NCI-H510A (cell line): ENCODE measurements at places on chromosomes 7 and 10.

- no peak for DNase-seq
These were observed 243.4 kb upstream of the PPP2R2D start for GRCh38 chr10:131657318-131657984.

GRCh38 chr7:155107126-155107525 is 37.0 kb downstream of the HTR5A start:
- DNase-seq: no peak

- no peak for DNase-seq
These were observed 2.7 kb downstream of the BAG3 start for GRCh38 chr10:119653916-119654315.

DNA sequence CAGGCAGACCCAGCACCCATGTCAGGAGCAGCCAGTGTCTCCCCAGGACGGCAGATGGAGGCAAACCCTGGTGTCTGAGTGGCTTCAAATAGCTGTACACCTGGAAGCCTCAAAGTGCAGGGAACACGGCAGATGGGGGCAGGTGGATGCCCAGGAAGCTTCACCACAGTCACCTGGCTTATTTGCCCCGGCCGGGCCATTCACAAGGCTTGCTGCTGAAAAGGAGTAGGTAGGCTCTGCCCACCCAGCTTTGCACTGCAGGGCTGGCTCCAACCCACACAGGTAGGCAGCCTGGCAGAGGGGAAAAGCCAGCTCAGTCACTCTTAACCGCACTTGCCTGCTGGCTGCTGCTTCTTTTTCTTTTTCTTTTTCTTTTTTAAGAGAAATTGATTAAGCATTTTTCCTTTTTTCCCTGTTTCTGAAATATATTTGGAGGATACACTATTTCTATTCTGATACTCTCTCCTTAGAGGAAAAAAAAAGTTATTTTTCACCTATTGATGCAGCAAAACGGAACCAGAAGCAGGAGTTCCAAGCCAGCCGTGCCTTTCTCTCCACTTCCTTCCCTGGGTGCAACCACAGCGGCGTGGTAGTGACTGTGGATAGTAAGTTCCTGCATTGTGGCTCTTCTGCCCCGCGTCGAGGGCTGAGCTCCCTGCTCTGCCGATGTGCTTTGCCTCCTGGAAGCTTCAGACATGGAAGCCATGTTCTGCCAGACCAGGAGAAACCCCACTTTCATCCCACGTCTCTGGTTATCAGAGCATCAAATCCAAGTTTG is 118.3 kb downstream of the KLF6 start:
- no peak for DNase-seq

DNA sequence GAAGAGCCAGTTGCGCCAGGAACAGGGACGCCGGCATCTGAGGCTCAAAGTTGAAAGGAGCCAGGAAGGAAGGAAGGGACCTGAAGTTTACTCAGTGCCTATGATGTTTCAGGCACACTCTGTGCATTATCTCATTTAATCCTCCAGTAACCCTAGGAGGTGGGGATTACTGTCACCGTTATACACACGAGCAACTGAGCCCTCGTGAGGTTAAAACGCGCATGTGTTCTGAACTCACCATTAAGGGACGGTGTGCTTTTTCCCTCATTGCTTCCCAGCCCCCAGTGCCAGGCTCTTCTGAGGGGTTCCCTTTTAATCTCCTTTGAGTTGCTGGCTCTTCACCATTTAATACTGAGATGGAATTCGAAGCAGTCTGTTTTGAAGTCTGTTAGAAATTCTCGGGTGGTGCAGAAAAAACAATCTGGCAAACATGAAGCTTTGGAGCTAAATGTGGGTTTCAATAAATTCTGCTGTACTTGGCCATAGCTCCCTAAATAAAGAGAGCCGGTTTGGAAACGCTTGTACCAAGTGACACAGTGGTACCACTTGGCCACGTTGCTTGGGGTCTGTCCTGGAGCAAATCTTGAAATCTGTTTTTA is 102.2 kb downstream of the TAX1BP1 start:
- no peak for DNase-seq

DNA sequence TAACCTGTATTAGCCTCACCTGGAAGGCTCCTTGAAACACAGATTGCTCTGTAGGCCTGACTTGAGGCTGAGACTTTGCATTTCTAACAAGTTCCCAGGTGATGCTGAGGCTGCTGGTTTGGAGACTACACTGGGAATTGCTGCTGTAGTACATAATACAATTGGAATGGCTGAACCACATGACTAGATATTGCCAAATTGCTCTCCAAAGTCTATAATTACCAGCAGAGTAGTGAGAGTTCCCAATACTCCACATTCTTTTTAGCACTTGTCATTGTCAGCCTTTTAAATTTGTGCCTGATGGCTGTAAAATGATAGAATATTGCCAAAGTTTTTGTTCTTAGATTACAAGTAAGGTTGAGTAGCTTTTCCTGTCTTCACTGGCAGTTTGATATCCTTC is 39.9 kb downstream of the PLEKHA8 start:
- no peak for DNase-seq

DNA sequence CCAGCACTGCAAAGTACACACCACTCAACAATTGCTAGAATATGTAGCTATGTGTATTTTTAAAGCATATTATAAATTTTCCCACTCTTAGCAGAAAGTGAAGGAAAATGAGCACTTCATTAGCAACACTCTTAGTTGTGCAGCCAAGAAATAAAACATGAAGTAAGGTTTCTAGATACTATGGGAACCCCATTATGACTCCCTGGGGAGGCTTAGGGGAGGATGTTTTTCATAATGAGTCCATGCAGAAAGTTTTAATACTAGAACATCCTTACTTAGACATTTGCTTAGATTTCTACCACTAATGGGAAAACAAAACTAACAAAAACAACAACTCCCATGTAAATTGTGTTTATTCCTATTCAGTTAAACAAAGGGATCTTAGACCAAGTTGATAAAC is 148.4 kb upstream of the HDAC9 start:
- no peak for DNase-seq

- DNase-seq: no peak
These were observed at the start of gene VIM for GRCh38 chr10:17228091-17229015. VIM (plus strand) TSS chr10:17228241; CDS start chr10:17229423, 1,182 bp downstream.

- DNase-seq: no peak
These were observed 1360.6 kb upstream of the LRRTM3 start for GRCh38 chr10:65565246-65565645.

DNA sequence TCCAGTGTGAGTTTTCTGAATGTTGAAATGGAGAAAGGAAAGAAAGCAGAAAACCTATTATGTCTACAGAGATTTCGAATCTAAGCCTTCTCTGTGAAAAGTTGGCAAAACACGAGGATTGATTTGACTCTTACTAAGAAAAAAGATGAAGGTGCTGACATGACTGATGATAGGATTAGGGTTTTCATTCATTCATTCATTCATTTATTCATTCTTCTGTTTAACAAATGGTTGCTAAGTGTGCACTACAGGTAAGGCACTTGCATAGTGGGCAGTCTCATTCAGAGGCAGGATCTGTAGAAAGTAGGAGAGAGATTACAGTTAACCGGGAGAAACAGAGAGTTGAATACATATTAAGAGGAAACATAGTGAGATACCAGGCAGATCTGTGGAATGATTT is 137.1 kb downstream of the ZNF365 start:
- DNase-seq: no peak

DNA sequence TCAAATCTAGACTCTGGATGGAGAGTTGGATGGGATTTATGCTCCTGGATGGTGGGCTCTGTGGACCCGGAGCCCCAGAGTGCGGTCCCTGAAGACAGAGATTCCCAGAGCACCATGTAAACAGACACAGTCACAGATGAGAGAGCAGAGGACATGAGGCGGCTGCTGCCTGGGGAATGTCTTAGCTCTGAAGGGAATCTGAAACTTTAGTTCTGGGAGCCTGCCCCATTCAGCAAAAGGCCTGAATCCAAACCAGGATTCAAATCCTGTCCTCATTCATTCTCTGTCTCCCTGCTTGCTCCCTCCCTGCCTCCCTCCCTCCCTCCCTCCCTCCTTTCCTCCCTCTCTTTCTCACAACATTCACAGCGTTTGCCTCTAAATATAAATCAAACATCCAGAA is 49.5 kb upstream of the CALD1 start:
- DNase-seq: no peak

GRCh38 chr10:110324805-110325280 is 20.1 kb upstream of the SMNDC1 start:
- DNase-seq: no peak

GRCh38 chr10:122525788-122526187 is 34.8 kb upstream of the DMBT1 start:
- no peak for DNase-seq

DNA sequence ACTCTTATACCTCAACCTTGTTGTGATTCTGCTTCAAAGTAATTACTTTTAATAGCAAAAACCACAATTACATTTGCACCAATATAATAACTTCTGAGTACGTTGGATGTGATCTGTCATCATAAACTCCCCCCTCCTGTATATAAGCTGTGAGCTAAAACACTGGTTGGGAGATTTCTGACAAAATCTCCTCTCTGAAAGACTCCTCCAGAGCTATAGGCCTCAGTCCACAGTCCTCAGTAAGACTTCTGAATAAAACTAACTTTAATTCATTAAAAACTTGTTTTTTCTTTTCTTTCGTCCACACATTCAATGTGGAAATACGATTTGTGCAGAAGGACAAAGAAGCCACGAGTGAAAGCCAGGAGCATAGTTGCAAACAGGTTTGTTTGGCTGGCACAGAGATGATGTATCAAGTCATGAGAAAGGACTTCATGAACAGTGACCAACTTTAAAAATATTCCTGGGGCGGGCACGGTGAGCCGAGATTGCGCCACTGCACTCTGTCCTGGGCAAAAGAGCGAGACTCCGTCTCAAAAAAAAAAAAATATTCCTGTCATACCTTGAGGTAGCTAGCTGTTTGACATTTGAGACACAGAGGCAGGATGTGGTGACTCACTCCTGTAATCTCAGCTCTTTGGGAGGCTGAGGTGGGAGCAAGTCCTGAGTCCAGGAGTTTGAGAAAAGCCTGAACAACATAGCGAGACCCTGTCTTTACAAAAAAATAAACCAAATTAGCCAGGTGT is 91.1 kb upstream of the ARHGAP21 start:
- no peak for DNase-seq

DNA sequence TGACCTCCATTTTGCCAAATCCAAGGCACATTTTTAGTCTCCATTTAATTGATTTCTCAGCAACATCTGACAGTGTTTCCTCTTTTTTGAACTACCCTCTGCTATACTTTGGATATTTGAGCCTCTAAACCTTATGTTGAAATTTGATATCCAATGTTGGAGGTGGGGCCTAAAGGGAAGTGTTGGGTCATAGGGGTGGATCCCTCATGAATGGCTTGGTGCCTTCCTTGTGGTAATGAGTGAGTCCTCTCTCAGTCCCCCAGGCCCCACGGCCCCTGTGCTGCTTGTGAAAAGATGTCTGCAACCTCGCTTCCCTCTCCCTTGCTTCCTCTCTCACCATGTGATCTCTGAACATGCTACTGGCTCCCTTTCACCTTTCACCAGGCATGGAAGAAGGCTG is 96.8 kb upstream of the DGKB start:
- DNase-seq: no peak

DNA sequence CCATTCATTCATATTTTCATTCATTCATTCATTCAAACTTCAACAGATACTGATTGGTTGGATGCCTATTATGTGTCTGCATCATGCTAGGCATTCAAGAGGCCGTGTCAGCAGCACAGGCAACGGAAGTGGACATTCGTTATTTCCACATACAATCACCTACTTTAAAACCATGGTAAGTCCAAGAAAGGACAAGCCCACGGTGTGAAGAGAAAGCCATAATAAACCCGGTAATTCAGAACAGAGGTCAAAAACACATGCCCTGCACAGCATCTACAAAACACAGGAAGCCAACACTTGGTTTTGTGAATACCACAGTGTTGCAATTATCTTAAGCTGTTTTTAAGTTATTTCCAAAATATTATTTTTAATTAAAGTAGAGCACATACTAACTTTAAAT is 126.7 kb downstream of the GLI3 start:
- no peak for DNase-seq

- no peak for DNase-seq
These were observed 249.2 kb downstream of the PARD3 start for GRCh38 chr10:34565934-34566333.

DNA sequence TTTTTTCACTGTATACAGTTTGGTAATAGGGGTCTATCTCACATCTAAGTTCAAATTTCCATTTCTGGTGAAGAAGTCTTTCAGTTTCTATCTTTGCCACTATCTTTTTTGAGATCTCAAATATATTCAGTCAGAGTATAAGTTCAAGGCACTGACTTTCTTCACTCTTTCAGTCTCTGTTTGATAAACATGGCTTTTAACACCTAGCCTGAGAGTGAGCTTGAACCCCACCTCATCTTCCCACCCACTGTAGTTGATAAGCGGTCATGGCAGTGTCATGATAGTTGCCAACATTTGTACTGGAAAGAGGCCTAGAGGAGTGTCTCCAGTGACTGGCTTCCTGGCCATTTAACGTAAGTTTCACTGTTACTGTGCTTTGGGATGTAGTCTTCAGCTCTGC is 41.2 kb upstream of the AGR3 start:
- DNase-seq: no peak

- no peak for DNase-seq
These were observed 243.0 kb downstream of the ADRA2A start for GRCh38 chr10:111319866-111320265.

DNA sequence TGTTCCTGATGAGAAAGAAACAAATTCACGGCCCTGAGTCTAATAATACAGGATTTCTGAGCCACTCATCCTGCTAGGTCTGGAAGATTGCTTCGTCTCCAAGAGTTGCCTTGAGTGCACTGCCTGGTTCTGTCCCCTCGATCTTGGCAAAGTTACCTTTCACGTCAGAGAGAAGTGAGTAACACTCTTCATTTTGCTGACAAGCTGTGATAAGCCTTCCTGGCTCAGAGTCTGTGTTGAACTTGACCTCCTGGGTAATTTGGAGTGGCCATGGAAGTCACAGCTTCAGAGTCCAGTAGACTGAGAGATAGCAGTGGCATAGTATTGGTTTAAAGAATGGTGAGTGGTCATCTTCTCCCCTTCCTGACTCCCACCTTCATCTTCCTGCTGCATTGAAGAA is 64.7 kb upstream of the LRGUK start:
- DNase-seq: no peak

DNA sequence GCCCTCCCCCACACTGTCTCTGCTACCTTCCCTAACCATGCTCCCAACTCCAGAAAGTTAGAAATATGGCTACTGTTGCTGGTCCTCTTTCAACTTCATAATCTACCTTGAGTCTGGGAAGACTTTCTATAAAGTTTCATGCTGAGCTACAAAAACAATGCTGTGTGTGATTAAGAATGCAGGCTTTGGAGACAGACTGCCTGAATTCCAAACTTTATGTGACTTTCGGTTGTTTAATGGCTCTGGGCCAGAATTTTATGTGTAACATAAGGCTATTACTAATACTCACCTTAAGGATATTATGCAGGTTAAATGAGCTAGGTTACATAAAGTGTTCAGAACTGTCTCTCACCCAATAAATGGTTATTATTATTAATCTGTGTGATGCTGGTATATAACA is 19.1 kb downstream of the BET1 start:
- no peak for DNase-seq

DNA sequence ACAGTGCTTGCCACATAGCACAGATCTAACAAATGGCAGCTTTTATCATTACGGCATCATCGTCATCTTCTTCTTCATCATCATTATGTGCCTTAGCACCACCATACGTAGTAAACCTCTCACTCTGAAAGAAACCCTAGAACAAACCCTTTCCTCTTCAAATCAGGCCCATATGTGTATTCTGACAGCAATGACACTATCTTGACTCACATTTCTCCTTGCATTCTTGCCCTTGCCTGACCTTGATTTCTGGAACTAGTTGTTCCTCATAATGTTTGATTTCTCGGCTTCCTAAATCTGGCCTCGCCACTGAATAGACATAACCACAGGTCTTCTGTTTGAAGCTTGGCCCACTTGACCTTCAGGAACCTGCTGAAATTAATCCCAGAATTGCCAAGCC is 115.3 kb downstream of the DGKI start:
- no peak for DNase-seq
